ENCODE measurements at places on chromosomes 1 and 21.

DNA sequence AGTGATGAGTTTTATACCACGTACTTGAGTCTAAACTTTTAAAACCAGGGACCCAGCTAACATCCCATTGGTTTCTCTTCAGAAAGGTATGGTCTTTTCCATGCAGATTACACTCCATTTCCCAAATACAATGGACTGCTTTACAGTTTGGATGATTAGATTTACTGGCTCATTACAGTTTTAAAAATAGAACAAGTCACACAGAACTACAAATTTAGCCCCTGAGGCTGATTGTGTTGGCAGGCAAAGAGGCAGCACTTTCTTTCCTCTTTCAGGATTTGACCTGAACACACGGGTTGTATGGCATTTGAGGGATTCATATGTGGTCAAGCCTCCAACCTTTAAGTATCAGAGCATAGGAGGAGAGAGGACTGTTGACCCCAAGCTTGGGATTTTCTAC, 21.8 kb upstream of the VTCN1 start:
- DNase-seq: no peak

DNA sequence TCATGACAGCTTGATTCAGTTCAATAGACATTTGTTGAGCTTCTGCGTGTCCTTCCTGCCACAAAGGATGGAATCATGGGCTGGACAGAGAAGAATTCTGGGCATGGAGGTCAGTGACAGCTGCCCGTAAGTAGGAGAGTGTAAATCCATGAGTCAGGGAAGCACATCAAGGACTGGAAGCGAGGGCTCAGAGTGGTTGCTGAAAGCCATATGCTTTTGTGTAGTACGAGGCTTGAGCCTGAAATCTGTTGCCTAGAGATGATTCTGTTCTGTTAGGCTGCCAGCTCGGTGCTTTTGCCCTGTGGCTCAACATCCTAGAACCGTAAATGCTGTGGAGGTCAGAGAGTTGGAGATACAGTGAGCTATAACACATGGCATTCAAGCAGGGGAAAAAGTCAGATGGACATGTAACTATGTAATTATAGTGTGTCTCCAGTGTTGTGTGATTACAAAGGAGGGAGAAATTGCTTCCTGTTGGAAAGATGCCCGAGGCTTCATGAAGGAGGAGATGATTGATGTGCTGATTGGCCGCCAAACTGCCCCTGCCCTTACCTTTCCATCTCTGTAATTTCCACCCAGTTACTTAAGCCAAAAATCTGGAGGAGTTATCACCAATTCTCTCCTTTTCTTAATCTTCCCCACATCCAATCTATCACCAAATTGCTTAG, 92.8 kb upstream of the CACNA1E start:
- DNase-seq: no peak

GRCh38 chr1:231776757-231777062, 150.1 kb downstream of the DISC1 start:
- no peak for DNase-seq

GRCh38 chr1:70038025-70038424, 167.4 kb downstream of the LRRC40 start:
- DNase-seq: no peak

GRCh38 chr1:219083631-219084030, 90.0 kb upstream of the LYPLAL1 start:
- DNase-seq: no peak

DNA sequence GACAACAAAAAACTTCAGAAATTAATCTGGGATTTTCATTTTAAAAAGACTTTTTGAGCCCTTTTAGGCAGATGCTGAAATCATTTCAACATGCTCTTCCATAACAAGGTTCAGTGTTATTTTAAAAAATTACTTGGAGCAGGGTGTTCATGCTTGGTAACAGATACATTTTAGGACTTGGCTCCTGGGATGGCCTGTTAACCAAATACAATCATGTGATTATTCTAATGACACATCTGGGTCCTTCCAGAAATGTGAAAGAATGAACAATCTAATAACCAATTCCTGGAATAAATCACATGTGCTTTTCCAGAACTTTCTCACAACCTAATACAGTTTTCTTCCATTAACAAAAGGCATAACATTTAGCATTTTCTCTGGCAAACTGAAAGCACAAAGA, 379.8 kb upstream of the RUNX1 start:
- DNase-seq: no peak

DNA sequence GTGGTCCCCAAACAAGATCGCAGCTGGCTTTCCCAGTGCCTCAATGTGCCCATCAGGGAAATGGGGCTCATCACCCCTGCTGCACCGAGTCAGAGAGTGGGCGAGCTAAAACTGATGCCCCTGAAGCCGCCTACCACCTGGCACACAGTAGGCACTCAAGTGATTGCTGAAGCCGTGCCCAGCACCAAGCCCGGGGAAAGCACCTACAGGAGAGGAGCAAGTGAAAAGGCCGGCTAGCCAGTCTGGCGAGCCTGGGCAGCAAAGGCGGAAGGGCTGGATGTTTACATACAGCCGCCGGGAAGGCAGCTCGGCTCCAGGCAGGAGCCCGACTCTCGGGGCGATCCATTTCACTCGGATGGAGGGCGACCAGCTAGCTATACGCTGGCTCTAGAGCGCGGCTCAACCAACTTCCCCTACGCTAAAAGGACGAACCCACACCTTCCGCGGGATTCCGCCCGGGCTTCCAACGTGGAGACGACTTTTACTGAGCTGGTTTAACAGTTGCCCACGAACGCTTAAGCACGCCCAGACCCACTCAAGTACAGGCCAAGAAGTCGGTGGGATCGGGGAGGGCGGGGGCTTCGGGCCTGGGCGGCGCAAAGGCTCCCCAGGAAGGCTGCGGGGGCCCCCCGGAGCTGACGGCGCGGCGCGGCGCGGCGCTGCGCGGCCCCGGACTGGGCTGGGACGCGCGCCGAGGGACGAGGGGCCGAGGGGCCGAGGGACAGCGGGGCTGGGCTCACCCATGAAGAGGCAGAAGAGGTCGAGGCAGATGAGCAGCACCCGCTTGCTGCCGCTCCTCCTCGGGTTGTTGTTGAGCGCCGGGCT, 1.0 kb downstream of the PLPP3 start:
- no peak for DNase-seq

GRCh38 chr21:31923756-31924155, 50.9 kb downstream of the HUNK start:
- DNase-seq: no peak
